Heart right ventricle (tissue), 16 donors: ENCODE measurements at places on chromosomes 16 and 17. TPM values are rescaled to one million over a fixed set of nuclear protein-coding genes. Genes with fewer than 3 reads are reported as not detected.

GRCh38 chr17:80112471-80113032, 11.2 kb downstream of the GAA start:
- no peaks in the 10 kb centered on the region for H3K36me3 ChIP-seq
- no peak for DNase-seq
- no peaks in the 10 kb centered on the region for H3K4me1 ChIP-seq
- H3K27me3 ChIP-seq: no peaks in the 10 kb centered on the region
- no peak overlapping the region for H3K4me3 ChIP-seq

DNA sequence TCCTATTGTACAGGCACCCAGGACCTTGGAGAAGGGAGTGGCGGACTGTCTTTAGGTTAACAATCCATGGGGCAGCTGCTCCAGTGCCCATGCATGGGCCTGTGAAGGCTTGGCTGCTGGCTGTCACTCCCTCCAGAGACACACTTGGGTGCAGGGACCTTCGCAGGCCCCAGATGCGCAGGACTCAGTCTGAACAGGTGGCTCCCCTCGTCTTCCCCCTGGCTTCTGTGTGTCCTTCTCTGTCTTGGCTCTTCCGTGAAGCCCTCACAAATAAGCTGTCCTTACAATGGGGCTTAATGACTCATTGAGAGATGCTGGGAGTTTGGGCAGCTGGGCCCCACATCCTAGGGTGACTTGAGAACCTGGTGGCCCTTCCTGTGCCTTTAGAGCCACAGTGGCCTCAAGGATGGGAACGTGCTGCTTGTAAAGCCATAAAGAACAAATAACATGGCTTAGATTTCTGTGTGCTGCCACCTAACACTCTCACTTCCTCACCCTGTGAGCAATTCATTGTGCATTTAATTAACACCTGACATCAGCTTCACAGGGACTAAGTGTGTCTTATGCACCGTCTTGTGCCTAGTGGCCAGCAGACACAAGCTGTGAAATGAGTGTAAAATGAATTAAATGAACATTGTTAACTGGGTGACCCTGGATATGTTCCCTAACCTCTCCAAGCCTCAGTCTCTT, 340.7 kb downstream of the SNX29 start:
- H3K27me3 ChIP-seq: no peaks in the 10 kb centered on the region
- no peaks in the 10 kb centered on the region for H3K36me3 ChIP-seq

GRCh38 chr17:50471009-50471905, 2.6 kb upstream of the CHAD start:
- no peak overlapping the region for H3K27ac ChIP-seq
- DNase-seq: no peak
- peaks cover 7% of the 10 kb centered on the region for H3K4me1 ChIP-seq
- no peak overlapping the region for H3K4me3 ChIP-seq

DNA sequence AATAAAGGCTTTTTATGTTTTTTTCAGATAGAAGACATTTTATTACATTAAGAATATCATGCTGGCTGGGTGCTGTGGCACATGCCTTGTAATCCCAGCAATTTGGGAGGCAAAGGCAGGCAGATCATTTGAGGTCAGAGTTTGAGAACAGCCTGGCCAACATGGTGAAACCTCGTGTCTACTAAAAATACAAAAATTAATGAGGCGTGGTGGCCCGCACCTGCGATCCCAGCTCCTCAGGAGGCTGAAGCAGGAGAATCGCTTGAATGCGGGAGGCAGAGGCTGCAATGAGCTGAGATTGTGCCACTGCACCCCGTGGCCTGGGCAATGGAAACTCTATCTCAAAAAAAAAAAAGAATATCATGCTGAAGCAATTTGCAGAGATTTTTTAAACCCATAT, 29.1 kb upstream of the HAPSTR1 start:
- no peak for DNase-seq
- peak overlapping the region; percentile 74 for H3K27ac ChIP-seq
- H3K4me3 ChIP-seq: no peak overlapping the region
- no peaks in the 10 kb centered on the region for H3K27me3 ChIP-seq
- H3K36me3 ChIP-seq: no peaks in the 10 kb centered on the region

- H3K4me3 ChIP-seq: peak overlapping the region; percentile 26
- peaks cover 38% of the 10 kb centered on the region for H3K4me1 ChIP-seq
- no peaks in the 10 kb centered on the region for H3K36me3 ChIP-seq
- peak overlapping the region; percentile 85 for H3K27ac ChIP-seq
- DNase-seq: peak; percentile 64
- no peaks in the 10 kb centered on the region for H3K27me3 ChIP-seq
These were observed 49.3 kb upstream of the WSB1 start for GRCh38 chr17:27244491-27245223.

GRCh38 chr17:2952174-2952845, 111.1 kb downstream of the OR1D5 start:
- DNase-seq: no peak
- H3K27me3 ChIP-seq: no peaks in the 10 kb centered on the region
- no peaks in the 10 kb centered on the region for H3K4me1 ChIP-seq
- no peak overlapping the region for H3K4me3 ChIP-seq

DNA sequence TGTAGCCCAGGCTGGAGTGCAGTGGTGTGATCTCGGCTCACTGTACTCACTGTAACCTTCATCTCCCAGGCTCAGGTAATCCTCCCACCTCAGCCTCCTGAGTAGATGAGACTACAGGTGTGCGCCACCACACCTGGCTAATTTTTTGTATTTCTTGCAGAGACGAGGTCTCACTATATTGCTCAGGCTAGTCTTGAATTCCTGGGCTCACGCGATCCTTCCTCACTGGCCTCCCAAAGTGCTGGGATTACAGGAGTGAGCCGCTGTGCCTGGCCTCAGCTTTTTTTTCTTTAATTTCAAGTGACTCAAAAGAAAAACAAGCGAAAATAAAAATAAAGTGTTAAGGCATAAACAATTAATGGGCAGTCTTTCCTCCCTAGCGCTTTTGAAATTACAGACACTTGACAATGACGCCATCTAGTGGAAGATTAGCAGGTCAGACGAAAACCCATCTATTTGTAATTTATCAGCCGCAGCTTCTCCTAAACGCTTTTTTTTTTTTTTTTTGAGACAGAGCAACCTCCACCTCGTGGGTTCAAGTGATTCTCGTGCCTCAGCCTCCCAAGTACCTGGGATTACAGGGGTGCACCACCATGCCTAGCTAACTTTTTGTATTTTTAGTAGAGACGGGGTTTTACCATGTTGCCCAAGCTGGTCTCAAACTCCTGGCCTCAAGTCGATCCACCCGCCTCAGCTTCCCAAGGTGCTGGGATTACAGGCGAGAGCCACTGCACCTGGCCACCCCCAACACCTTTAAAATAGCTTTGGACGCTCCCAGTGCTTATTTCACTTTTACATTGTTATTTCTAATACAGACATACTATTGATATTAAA, 28.1 kb upstream of the PECAM1 start:
- no peak for DNase-seq
- H3K27ac ChIP-seq: no peak overlapping the region
- H3K4me3 ChIP-seq: no peak overlapping the region
- H3K27me3 ChIP-seq: no peaks in the 10 kb centered on the region
- H3K4me1 ChIP-seq: peaks cover 19% of the 10 kb centered on the region

- no peak overlapping the region for H3K4me3 ChIP-seq
- no peak for DNase-seq
- H3K36me3 ChIP-seq: no peaks in the 10 kb centered on the region
- no peak overlapping the region for H3K27ac ChIP-seq
- H3K27me3 ChIP-seq: no peaks in the 10 kb centered on the region
- peaks cover 16% of the 10 kb centered on the region for H3K4me1 ChIP-seq
These were observed 351.6 kb downstream of the SNX29 start for GRCh38 chr16:12327971-12328726.

DNA sequence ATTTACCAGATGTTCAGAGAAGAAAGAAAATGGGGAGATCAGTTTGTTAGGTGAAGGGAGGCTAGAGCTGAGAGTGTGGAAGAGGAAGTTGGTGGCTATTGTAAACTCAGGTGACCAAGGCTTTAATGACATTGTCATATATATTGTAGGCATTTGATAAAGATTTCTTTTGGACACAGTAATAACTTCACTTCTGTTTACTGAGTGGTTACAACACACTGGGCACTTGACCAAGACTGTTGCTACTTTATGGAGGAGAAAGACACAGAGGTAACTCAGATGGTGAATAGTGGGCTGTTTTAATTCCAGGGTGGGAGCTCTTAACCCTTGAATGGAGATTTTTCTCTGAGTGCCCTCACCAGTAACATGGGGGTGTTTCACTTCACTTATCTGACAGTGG, 46.0 kb downstream of the TNRC6A start:
- peaks cover 62% of the 10 kb centered on the region for H3K36me3 ChIP-seq
- no peak for DNase-seq
- H3K27me3 ChIP-seq: no peaks in the 10 kb centered on the region
- peaks cover 47% of the 10 kb centered on the region for H3K4me1 ChIP-seq
- H3K27ac ChIP-seq: no peak overlapping the region

The TMEM132E gene
- not detected for total RNA-seq

The TBC1D28 gene
- total RNA-seq: not detected

The ATP2C2 gene
- total RNA-seq: not detected

The SLC16A13 gene
- 0.70 TPM for total RNA-seq

The PALB2 gene
- total RNA-seq: 4.8 TPM

The DPEP3 gene
- not detected for total RNA-seq

The HOXB7 gene
- total RNA-seq: 0.25 TPM
